ENCODE measurements at places on chromosomes 13 and 19.

DNA sequence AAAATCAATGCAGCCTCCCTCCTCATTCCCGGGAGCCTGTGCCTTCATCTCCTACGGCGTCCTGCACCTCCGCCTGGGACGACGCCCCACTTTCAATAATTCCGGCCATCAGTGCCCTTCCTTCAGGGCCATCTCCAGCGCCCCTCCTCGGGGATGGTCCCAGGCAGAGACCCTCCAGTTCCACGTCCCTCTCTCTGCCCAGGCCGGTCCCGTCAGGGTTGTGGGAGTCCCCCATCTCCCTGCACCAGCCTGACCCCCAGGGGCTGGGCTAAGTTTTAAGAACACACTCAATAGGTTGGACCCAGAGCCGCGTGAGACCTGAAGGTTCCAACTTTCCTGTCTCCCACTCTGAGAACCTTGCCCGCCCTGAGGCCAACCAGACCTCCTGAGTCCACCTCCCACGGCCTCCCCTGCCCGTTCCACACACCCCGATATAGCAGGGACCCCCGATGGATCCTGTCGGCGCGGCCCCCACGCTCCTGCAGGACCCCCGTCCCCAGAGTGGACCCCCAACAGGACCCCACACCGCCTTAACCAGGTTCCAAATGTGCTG lies 646 bp downstream of the TMEM161A start:
- DNase-seq = no peak

DNA sequence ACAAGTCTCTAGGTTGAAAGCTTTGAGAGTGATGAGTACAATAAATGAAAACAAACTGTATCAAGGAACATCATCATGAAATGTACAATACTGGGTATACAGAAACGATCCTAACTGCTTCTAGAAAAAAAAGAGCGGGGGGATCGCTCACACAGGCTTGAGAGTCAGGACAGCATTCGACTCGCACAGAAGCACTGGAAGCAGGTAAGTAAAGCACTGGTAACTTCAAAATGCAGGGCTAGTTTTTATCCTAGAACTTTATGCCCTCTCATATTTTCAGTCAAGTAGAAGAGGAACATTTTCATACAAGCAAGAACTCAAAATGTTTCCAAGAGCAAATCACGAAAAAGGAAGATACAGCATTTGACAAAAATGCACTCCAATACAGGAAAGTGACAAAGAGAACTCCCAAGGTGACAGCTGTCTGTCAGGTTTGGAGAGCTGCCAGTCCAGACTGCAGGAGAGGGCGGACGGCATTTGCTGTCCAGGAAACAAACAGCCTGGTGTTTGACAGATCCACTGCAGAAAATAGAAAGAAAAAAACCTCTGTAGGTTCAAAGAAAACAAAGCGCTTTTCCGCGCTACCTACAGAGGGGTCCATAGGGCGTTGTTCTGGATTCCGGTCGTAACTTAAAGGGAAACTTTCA lies 58.2 kb upstream of the XPO4 start:
- DNase-seq = no peak

DNA sequence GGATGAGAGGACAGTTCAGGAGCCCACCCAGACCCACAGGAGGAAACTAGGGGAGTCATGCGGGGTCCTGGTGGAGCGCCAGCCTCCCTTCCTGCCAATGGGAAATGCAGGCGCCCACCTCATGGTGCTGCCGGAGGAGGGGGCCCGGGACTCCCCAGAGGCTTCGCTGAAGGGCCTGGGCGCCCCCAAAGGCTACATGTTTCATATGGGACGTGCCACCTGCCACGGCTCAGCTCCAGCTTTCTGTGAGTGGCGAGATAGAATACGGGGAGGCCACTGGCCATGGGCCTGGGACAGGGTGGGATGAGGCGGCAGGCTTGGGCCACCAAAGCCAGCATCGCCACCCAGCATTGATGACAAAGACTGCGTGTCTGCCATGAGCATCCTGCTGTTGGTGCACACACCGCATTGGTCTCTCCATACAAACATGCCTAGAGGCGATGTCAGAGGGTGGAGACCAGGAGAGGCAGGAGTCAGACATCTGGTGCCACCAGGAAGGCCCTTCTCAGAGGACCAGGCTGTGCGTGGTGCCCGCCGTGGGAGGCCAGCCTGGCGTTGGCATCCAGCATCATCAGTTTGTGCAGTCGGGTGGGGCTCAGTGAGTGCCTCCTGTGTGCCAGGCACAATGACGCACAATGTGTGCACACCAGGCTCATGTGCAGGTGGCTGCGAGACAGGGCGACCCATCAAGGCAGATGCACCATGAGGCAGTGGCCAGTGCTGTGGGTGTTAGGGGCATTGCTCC lies 1.2 kb upstream of the F10 start:
- no peak for DNase-seq

- DNase-seq = no peak
Observed at GRCh38 chr13:114283576-114283975, 2.2 kb downstream of the UPF3A start.

GRCh38 chr13:45372189-45373161 lies 31.5 kb upstream of the TPT1 start:
- no peak for DNase-seq

GRCh38 chr13:41139296-41139966 lies 6.8 kb upstream of the KBTBD6 start:
- DNase-seq = no peak

- no peak for DNase-seq
Observed at GRCh38 chr13:113953561-113953960, 20.3 kb downstream of the C13orf46 start.

DNA sequence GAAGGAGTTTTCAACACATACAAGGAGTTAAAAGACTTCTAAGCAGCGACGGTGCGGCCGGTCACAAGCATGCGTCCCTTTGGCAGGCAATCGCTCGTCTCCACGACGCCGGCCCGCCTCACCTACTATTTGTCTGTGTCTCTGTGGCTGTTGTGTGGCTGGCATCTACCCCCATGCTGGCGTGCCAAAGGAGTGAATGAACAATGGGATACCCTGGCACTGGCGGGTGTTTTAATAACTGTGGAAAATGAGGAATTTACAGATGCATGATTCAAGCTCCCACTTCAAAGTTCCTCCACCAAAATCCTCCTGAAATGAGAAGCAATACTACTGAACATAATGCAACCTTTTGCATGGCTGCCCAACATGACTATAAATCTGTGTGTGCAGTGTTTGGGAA lies 176.6 kb downstream of the KLF5 start:
- DNase-seq = no peak

GRCh38 chr13:29852472-29853054 lies 2.1 kb upstream of the UBL3 start:
- DNase-seq = no peak

Data from activated naive CD4-positive, alpha-beta T cell treated with anti-CD3 and anti-CD28 coated beads, Interleukin-2, amount 10 ng/mL, durations not matched to agents 7 days and 5 days (primary cell).